NCI-H1694 treated with DMSO at 0.1 percent for 48 hours (cell line): ENCODE measurements at places on chromosomes 12 and 14.

DNA sequence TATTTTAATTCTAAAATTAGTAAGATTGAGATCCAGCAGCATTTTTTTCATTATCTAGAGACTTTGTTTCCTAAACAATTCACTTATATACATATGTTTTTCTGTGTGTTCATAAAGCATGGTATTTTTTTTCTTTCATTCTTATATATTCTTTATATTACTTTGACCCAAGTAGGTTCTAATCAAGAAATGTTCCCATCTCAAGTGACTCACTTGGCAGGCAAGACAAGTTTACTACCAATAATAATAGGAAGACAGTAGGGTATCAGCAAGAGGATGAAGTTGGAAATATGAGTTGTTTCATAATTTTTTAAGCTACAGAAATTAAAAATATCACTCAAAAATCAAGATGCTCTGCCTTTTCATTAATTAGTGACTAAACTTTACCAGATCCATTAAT is 613.4 kb upstream of the ATP2B1 start:
- no peak for DNase-seq

DNA sequence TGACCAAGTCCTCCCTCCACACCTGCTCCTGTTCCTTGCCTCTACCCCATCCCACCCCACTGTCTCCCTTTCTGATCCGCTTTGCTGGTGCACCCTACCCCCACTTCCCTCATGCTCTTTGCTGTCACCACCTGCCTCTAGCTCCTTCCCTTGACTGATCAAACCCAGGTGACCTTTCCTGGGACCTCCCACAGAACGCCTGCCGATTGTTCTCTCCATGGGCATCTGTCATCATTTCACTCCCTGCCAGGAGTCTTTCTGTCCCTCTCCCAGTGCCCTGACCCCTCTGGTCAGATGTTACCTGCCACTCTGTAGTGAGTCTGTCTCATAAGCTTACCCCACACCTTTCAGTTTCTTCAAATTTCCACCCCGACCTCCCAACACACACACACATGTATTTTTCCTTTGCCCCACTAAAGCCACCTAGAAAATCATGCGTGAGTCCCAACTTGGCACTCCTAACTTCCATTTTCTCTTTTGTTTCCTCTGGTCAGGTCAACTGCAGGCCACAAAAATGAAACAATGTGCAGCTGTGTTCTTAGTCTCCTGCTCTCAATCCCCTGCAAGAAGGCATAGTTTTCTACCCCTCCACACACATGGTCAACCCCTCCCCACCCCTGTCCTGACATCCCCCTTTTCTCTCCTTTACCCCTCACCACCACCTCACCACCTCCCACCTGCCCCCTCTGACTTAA is 229.8 kb downstream of the DPF3 start:
- DNase-seq: no peak

DNA sequence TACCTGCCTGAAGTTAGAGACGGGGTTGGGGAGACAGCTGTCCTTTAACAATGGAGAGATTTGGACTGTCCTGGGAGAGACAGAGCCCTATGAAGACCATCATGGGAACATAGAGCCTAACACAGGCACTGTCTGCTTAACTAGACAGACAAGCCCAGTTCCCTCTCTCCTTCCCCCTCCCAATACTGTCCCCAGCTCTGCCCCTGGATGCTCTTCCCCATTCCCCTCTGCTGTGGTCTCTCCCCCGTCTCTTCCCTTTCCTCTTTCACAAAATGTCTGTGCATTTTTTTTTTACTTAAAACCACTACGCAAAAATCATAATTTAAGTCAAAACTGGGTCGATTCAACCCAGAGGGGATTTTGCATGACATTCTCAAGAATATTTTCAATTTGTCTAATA is 232.9 kb downstream of the CHST11 start:
- no peak for DNase-seq

GRCh38 chr14:51924600-51924999 is 64.2 kb downstream of the GNG2 start:
- no peak for DNase-seq

DNA sequence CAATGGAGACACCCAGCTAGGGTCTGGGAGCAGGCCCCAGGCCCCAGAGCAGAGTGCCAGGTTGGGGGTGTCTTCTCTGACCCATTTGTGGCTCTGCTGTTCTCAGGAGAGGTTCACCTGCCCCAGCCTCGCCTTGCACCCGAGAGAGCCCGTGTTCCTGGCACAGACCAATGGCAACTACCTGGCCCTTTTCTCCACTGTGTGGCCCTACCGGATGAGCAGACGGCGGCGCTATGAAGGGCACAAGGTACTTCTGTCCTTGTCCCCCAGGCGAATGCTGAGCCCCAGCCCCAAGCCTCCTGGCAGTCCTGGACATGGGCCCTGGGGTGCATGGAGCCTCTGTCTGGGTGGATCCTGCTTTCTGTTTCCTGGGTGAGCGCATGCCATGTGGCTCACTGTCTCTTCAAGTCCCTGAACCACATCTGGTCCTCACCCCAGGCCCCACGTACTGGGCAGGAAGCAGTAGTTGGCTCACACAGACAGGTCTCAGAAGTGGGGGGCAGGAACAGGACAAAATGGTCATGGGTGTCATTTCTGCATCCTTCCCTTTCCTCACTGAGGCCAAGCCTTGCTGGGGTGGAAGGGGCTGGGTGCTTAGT is 58.2 kb downstream of the BEGAIN start:
- no peak for DNase-seq

GRCh38 chr14:100015251-100015655 is 50.0 kb upstream of the EVL start:
- DNase-seq: no peak

DNA sequence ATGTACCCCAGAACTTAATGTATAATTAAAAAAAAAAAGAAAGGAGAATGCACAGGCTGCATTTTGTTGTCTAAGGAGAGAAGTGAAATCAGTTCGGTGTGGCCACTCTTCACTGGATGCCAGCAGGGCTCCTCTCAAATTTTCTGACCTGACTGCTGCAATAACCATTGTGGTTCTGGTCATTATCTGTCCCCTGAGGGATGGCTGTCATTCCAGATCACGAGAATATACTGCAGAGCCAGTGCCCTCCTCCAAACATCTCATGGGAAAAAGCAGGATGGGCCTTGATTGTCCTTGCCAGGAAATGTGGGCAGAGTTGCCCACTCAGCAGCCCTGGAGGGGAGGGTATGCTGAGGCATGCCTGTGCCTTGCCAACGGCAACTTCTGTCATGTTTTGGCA is 139.1 kb downstream of the SLC8A3 start:
- DNase-seq: no peak

DNA sequence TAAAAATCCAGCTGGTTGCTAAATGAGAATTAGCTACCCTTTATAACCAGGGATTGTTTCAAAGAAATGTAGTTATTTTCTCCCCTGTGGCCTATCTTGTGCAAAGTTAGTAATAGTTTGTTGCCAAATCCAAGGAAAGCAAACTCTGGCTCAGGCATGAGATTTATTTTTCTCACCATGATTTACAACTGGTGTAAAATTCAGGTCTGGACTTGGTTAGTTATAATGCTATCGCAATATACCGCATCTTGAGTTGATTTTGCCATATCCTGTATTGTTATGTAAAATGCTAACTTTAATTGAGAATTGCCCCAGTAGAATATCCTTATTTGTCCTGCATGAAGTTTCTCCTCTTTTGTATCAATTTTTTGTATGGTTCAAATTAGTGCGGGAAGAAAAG is 135.5 kb downstream of the CRADD start:
- DNase-seq: no peak

- no peak for DNase-seq
Measured at GRCh38 chr12:27796128-27796527, 16.1 kb upstream of the MANSC4 start.

DNA sequence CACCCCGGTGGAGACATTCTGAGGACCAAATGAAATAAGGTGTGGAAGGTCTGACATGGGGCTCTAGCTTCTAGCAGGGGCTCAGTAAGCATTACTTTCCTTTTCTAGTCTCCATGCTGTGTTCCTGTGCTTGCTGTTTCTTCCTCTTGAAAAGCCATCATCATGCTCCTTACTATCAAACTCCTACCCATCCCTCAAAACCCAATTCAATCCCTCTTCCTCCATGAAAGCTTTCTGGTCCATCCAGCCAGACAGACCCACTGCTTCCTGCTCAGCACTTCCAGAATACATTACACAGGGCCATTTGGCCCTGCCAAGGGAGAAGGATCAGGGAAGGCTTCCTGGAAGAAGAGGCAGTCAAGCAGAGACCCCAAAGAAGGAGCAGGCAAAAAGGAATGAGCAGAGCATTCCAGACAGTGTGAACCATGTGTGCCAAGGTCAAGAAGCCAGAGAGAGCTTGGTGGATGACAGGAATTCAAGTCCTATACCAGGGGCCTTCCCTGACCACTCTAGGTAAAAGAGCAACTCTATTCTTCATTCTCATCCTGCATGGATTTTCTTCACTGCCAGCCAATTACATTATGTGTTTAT is 59.5 kb downstream of the NUAK1 start:
- no peak for DNase-seq

DNA sequence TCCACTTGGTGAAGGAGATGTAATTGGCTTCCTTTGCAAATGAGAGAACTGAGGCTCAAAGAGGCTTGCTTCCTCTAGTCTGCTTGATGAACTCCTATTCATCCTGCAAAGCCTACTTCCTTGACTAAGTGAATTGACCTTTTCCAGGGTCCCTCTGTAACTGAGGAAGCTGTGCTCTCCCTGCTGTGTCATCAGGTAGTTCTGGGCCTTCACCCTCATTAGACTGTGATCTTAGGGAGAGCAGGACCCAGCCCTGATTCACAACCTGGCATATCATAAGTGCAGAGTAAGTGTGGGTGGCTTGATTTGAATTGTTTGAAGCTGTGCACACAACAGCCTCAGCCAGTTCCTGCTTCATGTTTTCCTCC is 16.3 kb downstream of the ASB2 start:
- no peak for DNase-seq
